ENCODE measurements at places on chromosomes 3 and 15. TPM values are rescaled to one million over a fixed set of nuclear protein-coding genes. Genes with fewer than 3 reads are reported as not detected.

SNX22 gene
- total RNA-seq = 18.2 TPM

GMNC gene
- total RNA-seq = 0.55 TPM

SCAANT1 gene
- not detected for total RNA-seq

GRCh38 chr3:45204136-45204535 lies 22.0 kb downstream of the TMEM158 start:
- no peak for DNase-seq

DNA sequence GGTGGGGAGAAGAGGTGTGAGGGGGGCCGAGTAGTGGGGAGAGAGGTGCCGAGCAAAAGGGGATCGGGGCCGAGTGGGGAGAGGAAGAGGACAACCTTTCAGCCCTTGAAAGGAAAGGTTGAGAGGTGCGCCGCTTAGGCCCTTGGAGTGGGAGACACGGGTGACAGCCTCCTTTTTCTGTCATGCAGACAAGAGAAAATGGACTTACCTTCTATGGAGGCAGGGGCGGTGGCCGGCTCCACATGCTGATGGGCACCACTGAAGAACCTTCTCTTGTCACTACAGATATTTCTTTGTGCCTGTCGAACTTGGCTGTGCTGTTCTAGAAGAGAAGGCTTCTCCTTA lies 421 bp downstream of the KLHL18 start:
- peak; percentile 29 for DNase-seq

- no peak for DNase-seq
Observed at GRCh38 chr3:119236756-119237155, 3.9 kb downstream of the B4GALT4 start.

- DNase-seq = no peak
Observed at GRCh38 chr15:46467041-46467440, 832.2 kb downstream of the SQOR start.

DNA sequence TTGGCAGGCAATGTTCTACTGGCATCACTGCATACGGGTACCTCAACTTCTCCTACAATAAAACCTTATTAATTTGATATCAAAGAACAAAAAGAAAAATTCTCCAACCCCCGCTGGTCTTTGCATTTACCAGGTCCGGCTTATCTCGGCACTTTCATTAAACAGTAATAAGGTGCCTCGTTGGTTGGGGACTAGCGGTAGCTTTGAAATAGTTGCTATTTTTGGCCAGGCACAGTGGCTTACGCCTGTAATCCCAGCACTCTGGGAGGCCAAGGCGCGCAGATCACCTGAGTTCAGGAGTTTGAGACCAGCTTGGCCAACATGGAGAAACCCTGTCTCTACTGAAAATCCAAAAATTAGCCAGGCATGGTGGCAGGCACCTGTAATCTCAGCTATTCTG lies 32.0 kb upstream of the CGNL1 start:
- no peak for DNase-seq

GRCh38 chr3:40872258-40872920 lies 326.9 kb upstream of the CTNNB1 start:
- no peak for DNase-seq
